ENCODE measurements at places on chromosomes 2 and 18.
A peak's percentile ranks its signal among the peaks of the same experiment; 100 is the strongest.

DNA sequence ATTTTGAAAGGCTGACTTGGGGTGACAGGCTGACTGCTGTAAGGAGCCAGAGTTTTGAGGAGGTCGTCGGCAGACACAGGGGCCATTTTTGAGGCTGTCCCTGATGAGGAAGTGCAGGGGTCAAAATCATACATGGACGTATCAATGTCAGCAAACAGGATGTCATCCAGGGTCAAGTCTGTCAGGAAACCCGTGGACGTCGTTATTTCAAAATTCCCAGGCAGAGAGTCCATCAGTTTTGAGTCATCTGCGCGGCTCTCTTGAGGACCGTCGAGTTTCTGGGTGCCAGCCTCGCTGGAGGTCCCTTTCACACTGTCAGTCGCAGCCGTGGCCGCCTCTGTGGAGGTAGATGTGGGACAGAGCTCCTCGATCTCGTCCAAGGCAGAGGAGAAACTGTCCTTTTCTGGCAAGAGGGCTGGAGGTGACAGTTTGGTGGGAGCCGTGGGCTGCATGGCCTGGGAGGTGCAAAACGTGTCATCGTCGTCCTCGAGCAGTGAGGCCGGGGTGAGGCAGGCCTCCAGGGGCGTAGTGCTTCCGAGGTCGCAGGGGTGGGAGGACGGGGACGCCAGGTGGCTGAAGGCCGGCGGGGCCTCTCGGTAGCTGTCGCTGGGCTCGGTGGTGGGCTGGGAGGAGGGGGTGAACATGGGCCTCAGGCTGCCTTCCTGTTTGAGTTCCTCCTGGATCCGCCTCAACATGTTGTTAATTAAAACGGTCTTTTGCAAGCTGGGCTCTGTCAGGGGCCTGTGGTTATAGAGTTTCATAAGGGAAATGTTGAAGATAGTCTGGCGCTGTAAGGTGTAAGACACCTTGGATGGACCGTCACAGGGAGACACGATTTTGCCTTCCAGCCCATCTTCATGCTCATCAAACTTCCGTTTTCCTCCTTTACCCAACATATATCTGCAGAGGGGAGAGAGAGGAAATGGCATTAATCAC is 17.5 kb downstream of the SERTAD2 start:
- peak; percentile 47 for DNase-seq

DNA sequence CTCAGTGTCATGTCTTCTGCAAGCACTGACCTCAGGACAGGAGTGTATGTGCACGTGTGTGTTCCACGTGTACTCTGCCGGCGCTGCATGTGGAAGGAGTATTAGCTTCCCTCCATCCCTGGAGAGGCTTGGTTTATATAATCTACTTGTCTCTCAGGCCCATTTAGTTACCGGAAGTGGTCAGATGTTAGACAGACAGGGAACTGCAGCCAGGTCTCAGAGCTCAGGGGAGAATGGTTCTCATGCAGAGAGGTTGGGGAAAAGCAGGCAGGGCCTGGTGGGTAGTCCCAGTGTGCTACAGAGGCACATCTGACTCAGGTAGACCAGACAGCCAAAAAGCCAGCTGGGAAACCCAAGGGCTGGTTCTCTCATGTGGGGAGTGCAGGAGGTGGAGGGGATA is 167.9 kb downstream of the CTIF start:
- DNase-seq, result no peak

DNA sequence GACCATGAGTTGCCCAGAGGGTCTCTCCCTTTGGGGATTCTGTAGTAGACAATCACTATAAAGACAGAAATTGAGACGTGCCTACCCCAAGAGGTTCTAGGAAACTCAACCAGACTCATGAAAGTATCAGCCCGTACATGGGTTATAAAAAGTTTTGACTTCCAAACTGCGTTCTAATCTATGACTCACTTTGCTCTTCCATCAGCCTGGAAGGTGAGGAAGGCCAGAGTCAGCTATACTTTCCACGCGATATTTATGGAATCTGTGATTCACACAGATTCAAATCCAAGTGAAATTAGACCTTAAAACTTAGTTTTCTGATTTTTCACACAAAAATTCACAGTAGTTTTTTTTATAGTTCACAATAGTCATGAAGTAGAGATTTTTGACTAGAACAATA is 7.7 kb upstream of the LYPD1 start:
- no peak for DNase-seq

DNA sequence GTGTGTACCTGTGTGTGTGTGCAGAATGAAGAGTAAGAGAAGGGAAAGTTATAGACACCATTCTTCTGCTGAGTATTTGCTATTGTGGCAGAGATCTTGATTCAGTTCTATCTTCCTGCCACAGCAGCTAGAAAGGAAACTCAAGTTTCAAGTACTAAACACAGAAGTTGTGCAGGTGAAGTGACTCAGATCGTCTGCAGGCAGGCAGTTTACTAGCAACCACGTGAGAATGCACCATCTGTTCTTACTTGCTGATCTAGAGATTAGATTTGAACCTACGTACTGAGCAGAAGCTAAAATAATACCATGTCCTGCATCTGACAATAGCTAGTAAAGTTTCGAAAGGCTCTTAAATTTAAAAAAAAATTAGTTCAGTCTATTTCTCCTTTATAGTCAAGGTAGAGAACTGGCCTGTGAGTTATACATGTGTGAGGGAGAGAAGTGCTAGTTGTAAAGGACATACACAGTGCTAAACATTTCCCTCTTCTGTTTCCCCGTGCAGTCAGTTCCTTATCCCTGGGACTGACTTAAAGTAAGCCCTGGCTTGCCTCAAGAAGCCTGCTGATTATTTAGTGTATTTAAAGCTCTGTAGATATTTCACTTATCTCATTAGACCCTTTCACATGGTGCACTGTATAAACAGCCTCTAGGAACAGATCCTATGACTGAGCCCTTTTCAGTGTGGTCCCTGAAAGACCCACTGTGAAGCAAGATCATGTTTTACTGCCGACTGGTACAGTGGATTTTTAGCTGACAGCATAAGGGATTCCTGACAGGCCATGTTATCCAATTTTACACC is 45.0 kb downstream of the SLC38A11 start:
- DNase-seq, result peak; percentile 6

GRCh38 chr18:13252686-13253410 is 34.3 kb downstream of the LDLRAD4 start:
- DNase-seq, result no peak

DNA sequence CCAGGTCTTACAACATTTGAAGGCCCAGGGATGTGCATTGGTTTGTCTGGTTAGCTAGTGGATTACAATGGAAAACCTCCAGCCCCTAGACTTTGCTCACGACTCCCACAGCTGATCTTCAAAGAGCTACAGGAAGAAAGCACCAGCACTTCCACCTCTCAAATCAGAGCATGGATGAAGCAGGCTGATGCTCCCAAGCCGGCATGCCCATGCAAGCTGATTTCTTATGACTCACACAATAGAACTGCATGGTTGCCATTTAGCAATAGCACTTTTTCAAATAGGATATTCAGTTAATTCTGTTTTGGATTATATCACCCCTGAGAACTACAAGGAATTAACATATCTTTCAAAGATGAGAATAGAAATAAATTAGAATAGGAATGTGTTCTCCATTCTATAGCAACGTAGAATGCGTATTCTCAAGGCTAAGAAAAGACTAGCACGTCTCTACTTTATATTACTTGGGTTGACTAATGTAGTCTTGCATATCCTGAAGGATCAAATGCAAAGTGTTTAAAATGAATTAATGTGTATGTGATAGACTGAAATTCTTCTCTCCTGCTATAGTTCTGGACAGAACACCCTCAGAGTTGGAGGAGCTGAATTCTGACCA is 292.4 kb downstream of the TRIB2 start:
- no peak for DNase-seq

DNA sequence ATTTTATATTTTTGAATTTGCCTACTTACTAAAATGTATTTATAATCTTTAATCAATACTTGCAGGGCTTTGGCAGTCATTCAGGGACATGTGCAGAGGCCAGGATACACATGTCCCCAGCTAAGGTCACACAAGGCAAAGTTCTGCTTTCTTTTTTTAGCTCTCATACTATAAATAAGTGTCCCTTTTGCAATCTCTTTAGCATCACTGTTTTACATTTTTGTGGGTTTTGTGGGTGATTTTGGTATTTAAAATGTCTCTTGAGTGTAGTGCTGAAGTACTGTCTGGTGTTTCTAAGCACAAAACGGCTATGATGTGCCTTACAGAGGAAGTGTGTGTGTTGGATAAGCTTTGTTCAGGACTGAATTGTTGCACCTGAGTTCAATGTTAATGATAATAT is 309.0 kb upstream of the GULP1 start:
- no peak for DNase-seq

DNA sequence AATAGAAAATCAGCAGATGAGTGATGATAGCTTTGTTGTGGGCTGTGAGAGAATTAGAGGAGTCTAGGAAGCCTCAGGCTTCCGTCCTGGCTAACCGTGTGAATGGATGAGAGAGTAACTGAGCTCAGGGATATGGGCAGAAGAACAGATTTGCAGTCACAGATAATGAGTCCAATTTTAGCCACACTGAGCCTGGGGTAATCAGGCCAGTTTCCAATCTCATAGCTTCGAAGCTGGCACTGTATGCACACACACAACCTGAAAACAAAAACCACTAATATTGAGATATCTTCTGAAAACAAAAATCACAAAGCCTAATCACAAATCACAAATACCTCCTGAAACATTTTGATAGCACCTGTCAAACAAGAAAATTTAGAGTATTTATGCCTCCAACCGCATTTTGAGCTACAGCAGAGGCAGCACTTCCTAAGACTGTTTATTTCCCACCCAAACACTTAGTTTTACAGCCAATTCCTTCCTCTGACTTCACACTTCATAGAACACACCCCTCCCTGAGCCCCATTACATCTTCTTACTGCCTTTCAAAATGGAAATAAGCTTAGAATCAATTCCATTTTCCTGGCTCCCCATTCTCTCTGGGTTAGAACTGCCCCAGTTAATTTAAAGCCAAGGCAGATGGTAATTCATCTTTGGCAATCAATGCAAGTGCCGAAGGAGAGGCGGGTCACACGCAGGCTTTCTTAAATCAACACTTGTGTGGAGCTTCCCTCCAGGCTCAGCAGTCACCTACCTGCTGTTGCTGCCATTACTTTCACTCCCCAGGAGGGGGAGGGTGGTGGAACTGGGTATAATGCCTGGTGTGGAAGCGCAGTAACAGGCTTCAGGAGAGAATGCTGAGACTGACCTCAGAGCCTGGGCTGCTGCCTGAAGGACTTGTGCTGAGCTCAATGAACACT is 18.9 kb downstream of the TTR start:
- no peak for DNase-seq

DNA sequence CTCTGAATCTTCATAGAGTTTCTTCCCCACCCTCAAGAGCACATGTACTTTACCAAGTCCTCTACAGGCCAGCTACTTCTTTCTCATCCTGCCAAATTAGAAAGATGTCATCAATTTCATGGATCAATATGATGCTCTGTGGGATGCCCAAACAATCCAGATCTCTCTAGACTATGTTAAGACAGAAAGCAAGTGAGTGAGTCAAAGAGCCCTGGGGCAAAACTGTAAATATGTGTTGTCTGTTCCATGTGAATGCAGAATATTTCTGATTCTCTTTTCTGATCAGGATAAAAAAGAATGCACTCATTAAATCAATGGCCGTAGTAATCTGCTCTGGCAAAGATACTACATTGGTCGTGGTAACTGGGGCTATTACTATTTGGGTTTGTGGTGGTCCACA is 53.1 kb upstream of the ROCK2 start:
- DNase-seq, result no peak

DNA sequence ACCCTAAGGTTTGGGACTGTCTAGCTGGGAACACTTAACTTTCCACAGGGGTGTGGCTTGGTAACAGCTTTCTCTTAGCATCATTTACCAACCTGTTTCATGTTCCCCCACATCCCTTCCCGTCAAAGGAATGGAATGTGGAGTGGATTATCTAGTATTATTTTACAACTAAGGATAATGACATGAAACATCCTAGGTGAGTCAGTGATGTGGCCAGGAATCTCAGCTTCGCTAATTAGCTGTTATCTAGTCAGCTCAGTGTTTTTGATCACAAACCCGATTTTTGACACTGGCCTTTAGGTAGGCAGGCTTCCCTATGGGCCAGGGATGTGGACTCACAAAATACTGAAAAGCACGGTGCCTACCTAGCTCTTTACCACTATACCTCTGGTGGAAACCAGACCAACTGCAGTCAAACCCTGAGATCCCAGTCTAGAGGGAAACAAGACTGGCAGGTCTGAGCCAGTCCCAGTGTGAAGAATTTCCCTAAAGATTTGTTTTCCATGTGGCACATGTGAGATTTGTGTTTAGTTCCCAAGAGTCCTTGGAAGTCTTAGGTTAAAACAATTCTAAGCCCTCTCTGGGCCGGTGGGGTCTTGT is 2.8 kb upstream of the NRP2 start:
- no peak for DNase-seq

- DNase-seq, result no peak
These were observed 99.2 kb upstream of the FOSL2 start for GRCh38 chr2:28293416-28293815.

DNA sequence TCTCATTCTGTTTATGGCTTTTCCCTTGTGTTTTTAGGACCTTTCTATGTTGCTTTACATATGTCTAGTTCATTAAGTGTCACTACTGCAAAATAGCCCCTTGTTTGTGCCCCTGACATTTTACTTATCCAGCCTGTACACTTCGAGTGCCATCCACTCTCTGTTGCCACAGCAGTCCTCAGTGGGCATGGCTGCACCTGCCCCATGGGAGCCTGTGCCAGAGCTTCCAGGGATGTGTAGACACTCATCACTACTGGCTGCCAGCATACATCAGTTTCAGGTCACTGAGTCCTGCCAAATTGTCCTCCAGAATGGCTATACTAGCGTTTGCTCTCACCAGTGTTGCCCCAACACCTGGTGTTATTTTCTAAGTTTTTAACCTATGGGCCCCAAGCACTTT is 80.4 kb downstream of the ARMC9 start:
- no peak for DNase-seq

GRCh38 chr18:58196164-58196563 is 152.1 kb downstream of the NEDD4L start:
- DNase-seq, result no peak

- no peak for DNase-seq
These were observed 24.0 kb upstream of the CREB1 start for GRCh38 chr2:207505728-207506127.

- no peak for DNase-seq
These were observed 69.2 kb downstream of the B3GNT2 start for GRCh38 chr2:62265106-62265505.

GRCh38 chr2:71250935-71251334 is 24.0 kb upstream of the PAIP2B start:
- no peak for DNase-seq

DNA sequence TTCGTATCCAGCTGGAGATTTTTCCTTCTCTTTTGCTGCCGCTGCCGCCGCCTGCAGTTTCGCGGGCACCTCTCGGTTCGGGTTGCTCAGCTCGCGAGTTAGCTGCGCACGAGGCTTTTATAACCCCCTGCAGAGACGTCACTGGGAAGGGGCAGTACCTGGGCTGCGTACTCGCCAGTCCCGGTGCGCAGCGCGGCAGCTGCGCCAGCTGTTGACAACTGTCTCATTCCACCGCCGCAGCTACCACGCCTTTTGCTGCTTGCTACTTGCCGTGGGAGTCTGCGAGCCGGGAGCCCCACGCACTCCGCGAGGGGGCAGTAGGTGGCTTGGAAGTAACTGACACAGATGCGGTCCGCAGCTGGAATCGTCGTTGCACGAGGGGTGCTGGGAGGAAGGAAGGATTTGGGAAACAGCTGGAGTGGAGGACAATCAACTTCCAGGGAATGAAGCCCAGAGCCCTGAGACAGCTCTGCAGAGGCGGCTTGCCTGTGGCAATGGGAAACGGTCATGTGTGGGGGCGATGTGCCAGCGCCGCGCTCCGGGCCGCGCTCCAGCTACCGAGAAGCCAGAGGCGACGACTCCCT is at the start of gene TACR1:
Gene TACR1 (minus strand): TSS at position 93 of the 584 bp plus-strand sequence. CDS start 586 bp downstream, outside the sequence.
- DNase-seq, result peak; percentile 32

- no peak for DNase-seq
These were observed 100.3 kb downstream of the DPP10 start for GRCh38 chr2:114542695-114543094.

GRCh38 chr2:89850481-89850880 is 1159.0 kb downstream of the RPIA start:
- no peak for DNase-seq

Measured in germinal center (tissue), 1 donor.